Uterus (tissue), 4 donors: ENCODE measurements at places on chromosomes 6 and 20. TPM values are rescaled to one million over a fixed set of nuclear protein-coding genes. Genes with fewer than 3 reads are reported as not detected.

The SIRT5 gene
- total RNA-seq = 27.9 TPM

The CFAP206 gene
- 3.9 TPM for total RNA-seq

The CCN6 gene
- total RNA-seq = not detected

The LINC00237 gene
- total RNA-seq = not detected

The RCAN2 gene
- 6.4 TPM for total RNA-seq

The SRMS gene
- total RNA-seq = not detected

The ROS1 gene
- not detected for total RNA-seq

The PTPRT gene
- 2.1 TPM for total RNA-seq

The PRRT1 gene
- total RNA-seq = not detected

The DEF6 gene
- 1.2 TPM for total RNA-seq

The RAB32 gene
- total RNA-seq = 53.8 TPM

The ISM1 gene
- total RNA-seq = 6.2 TPM

The MYLK4 gene
- 6.4 TPM for total RNA-seq

The SLC4A11 gene
- 0.29 TPM for total RNA-seq

The GSTA2 gene
- total RNA-seq = not detected

The C6orf118 gene
- not detected for total RNA-seq

The DTNBP1 gene
- total RNA-seq = 1.8 TPM

The MACROD2 gene
- 2.1 TPM for total RNA-seq

The RHAG gene
- total RNA-seq = not detected

The MAP7 gene
- 1.3 TPM for total RNA-seq

The FAM209B gene
- total RNA-seq = not detected

The NXT1 gene
- 28.9 TPM for total RNA-seq

The TMEM217 gene
- total RNA-seq = 0.21 TPM
